ENCODE measurements at places on chromosomes 6 and 20. TPM values are rescaled to one million over a fixed set of nuclear protein-coding genes. Genes with fewer than 3 reads are reported as not detected.

PROKR2 gene
- not detected for polyA plus RNA-seq

SLC22A16 gene
- polyA plus RNA-seq = 0.30 TPM

LY6G5C gene
- polyA plus RNA-seq = 2.4 TPM

SNAP91 gene
- polyA plus RNA-seq = 0.52 TPM

SUMO4 gene
- 0.42 TPM for polyA plus RNA-seq

SAPCD1 gene
- 4.2 TPM for polyA plus RNA-seq

MCCD1 gene
- 20.1 TPM for polyA plus RNA-seq

ZNF165 gene
- polyA plus RNA-seq = 3.0 TPM

SLPI gene
- polyA plus RNA-seq = 0.38 TPM

Measured in left renal cortex interstitium (tissue), 4 donors.